Activated T-helper 1 cell treated with anti-CD3 and anti-CD28 coated beads, Interleukin-12 subunit alpha, Interleukin-12 subunit beta, Interleukin-2, Interleukin-4 antibody, amounts not matched to agents 30 ng/mL and 10 ng/mL and 1 ng/mL, durations not matched to agents 14 hours and 24 hours and 36 hours (primary cell): ENCODE measurements at places on chromosomes 5 and 9. TPM values are rescaled to one million over a fixed set of nuclear protein-coding genes. Genes with fewer than 3 reads are reported as not detected.
A peak's percentile ranks its signal among the peaks of the same experiment; 100 is the strongest.

GRCh38 chr9:93071464-93071863 lies 13.0 kb downstream of the SUSD3 start:
- DNase-seq, result no peak
- no peak overlapping the region for H3K4me3 ChIP-seq
- no peaks in the 10 kb centered on the region for H3K27me3 ChIP-seq
- H3K4me1 ChIP-seq, result peaks cover 32% of the 10 kb centered on the region

DNA sequence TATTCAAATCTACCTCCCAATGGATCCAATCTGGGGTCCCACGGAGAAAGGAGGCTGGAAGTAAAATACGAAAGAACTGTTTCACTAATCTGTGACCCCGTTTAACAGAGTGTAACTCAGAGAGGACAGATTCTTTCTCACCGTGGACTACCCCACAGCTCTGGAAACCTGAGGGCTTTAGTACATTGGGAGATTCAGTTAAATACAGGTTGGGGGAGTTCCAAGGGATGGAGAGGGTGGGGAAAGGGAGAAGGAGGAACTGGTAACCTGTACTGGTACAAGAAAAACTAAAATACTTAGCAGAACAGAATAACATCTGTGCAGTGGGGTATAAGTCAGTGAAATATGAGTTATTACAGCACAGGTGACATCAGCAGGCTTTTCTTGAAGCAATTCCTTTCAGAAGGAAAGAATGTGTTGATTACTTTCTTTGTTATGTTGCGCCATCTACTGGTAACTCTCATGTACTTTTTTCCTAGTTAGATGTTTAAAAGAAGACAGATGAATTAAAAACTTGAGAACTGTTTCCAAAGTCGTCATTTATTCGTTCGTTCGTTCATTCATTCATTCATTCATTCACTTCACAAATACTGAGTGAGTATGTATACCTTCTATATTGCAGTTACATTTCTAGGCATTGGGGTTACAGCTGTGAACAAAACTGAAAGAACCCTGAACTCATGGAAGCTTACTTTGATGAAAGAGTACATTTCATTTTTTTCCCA lies 30.0 kb upstream of the STOM start:
- peaks cover 22% of the 10 kb centered on the region for H3K27me3 ChIP-seq
- H3K4me3 ChIP-seq, result no peak overlapping the region
- H3K27ac ChIP-seq, result no peak overlapping the region
- no peak for DNase-seq
- no peaks in the 10 kb centered on the region for H3K4me1 ChIP-seq

DNA sequence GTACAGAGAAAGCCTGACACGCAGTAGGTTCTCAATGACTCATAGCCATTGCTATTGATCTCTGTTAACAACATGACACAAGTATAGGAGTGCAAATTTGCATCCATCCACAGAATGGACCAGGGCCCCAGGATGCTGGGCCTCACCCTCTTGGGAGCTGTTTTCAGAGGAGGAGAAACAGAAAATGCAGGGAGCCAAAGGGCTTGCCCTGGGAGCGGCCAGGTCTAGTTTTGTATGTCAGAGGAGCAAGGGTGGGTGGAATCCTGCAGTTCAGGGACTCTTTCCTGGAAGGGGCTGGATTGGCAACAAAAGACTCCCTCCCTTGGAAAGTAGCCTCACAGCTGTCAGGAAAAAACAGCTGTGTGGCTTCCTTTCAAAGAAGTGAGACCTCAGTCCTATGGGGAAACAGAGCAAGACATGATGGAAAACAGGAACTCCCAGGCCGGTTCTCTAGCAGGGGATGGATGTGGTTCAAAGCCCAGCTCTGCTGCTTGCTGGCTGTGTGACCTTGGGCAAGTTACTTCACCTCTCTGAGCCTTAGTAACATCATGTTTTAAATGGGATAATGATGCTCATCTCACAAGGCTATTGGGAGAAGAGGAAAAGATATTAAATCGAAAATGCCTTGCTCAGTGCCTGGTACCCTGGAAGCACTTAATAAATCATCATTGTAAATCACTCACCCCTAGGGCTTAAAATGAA lies 50.5 kb upstream of the SH3PXD2B start:
- no peaks in the 10 kb centered on the region for H3K4me1 ChIP-seq
- no peak for DNase-seq
- no peaks in the 10 kb centered on the region for H3K36me3 ChIP-seq
- peaks cover 3% of the 10 kb centered on the region for H3K27me3 ChIP-seq
- H3K4me3 ChIP-seq, result no peak overlapping the region

GRCh38 chr9:37923118-37923795 lies 19.3 kb upstream of the SLC25A51 start:
- H3K4me3 ChIP-seq, result no peak overlapping the region
- H3K4me1 ChIP-seq, result peaks cover 4% of the 10 kb centered on the region
- H3K27me3 ChIP-seq, result no peaks in the 10 kb centered on the region
- no peak for DNase-seq

- no peaks in the 10 kb centered on the region for H3K36me3 ChIP-seq
- no peak overlapping the region for H3K4me3 ChIP-seq
- no peak for DNase-seq
- no peak overlapping the region for H3K27ac ChIP-seq
These were observed 91.4 kb downstream of the ADAMTS12 start for GRCh38 chr5:33800241-33800950.

- peaks cover 10% of the 10 kb centered on the region for H3K36me3 ChIP-seq
- peak overlapping the region; percentile 99 for H3K27ac ChIP-seq
- peak; percentile 58 for DNase-seq
- peaks cover 47% of the 10 kb centered on the region for H3K4me1 ChIP-seq
- H3K27me3 ChIP-seq, result peaks cover 8% of the 10 kb centered on the region
- peak overlapping the region; percentile 99 for H3K4me3 ChIP-seq
These were observed 649 bp downstream of the STK10 start for GRCh38 chr5:172187118-172188032.

- no peak for DNase-seq
- no peak overlapping the region for H3K4me3 ChIP-seq
- H3K27me3 ChIP-seq, result peaks cover 4% of the 10 kb centered on the region
- no peaks in the 10 kb centered on the region for H3K36me3 ChIP-seq
- no peak overlapping the region for H3K27ac ChIP-seq
These were observed 53.3 kb upstream of the FAM169A start for GRCh38 chr5:74919487-74919886.

- DNase-seq, result no peak
- peaks cover 1% of the 10 kb centered on the region for H3K36me3 ChIP-seq
- H3K4me1 ChIP-seq, result peaks cover 18% of the 10 kb centered on the region
- no peak overlapping the region for H3K27ac ChIP-seq
- H3K27me3 ChIP-seq, result peaks cover 6% of the 10 kb centered on the region
- no peak overlapping the region for H3K4me3 ChIP-seq
These were observed 41.7 kb upstream of the DENND4C start for GRCh38 chr9:19188771-19189170.

- no peak overlapping the region for H3K27ac ChIP-seq
- DNase-seq, result no peak
- no peaks in the 10 kb centered on the region for H3K36me3 ChIP-seq
- H3K27me3 ChIP-seq, result no peaks in the 10 kb centered on the region
These were observed 37.4 kb upstream of the FCN1 start for GRCh38 chr9:134955156-134955555.

DNA sequence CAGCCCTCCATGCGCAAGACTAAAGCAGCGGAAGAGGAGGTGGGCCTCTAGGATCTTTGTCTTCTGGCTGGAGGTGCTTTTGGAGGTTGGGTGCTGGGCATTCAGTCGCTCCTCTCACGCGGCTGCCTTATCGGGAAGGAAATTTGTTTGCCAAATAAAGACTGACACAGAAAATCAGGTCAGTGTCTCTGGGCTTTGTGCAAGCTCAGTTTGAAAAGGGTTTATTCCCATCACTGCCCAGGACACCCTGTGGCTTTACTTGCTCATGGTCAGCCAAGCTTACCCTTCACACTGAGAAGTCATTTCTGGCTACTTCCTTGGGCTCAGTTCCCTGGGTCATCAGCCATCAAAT lies 10.5 kb downstream of the SLC2A8 start:
- no peak overlapping the region for H3K4me3 ChIP-seq
- DNase-seq, result no peak
- H3K36me3 ChIP-seq, result no peaks in the 10 kb centered on the region
- H3K4me1 ChIP-seq, result peaks cover 5% of the 10 kb centered on the region
- peaks cover 4% of the 10 kb centered on the region for H3K27me3 ChIP-seq
- no peak overlapping the region for H3K27ac ChIP-seq

GRCh38 chr5:181167814-181168488 lies 20.6 kb downstream of the OR2V2 start:
- no peak overlapping the region for H3K4me3 ChIP-seq
- peaks cover 66% of the 10 kb centered on the region for H3K4me1 ChIP-seq
- H3K27me3 ChIP-seq, result peaks cover 49% of the 10 kb centered on the region
- no peak for DNase-seq

- H3K27ac ChIP-seq, result no peak overlapping the region
- no peaks in the 10 kb centered on the region for H3K36me3 ChIP-seq
- no peak overlapping the region for H3K4me3 ChIP-seq
- peaks cover 2% of the 10 kb centered on the region for H3K27me3 ChIP-seq
These were observed 126.1 kb upstream of the STC2 start for GRCh38 chr5:173454361-173454735.

DNA sequence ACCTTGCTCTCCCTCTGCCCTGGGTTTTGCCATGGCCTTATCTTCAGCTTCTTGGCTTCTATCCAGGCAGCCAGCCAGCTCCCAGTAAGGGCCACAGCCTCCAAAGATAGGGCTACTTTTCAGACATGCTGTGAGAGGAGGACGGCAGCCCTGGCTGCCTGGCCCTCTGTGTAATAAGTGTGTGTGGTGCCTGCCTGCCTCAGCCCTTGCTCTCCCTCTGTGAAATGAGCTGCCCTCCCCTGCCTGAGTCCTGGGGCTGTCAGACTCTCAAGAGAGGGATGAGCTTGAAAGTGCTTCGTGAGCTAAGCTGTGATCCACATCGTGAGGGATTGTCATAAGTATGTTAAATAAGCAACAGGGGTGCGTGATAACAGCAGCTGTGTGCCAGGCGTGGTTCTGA lies 8.1 kb downstream of the NDST1 start:
- no peak overlapping the region for H3K27ac ChIP-seq
- DNase-seq, result no peak
- H3K36me3 ChIP-seq, result no peaks in the 10 kb centered on the region
- no peak overlapping the region for H3K4me3 ChIP-seq
- no peaks in the 10 kb centered on the region for H3K27me3 ChIP-seq

DNA sequence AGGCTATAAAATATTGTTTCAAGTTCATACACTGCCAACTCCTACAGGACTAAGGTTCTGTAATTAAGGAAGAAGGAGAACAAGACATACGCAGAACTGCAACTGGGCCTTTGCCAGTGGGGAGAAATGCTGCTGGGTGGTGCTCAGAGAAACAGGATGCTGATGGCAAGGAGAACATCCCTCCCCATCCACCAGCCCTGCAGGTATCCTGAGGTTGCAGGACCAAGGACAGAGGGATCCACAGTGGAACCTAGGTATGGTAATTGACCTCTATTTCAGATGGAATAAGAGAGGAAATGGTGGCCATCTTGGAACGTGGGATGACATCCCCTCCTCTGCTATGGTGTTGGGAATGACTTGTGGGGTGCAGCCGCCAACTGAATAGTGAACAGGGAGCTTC lies 206.3 kb upstream of the S1PR3 start:
- H3K36me3 ChIP-seq, result no peaks in the 10 kb centered on the region
- DNase-seq, result no peak
- H3K4me3 ChIP-seq, result no peak overlapping the region
- peaks cover 3% of the 10 kb centered on the region for H3K27me3 ChIP-seq
- H3K4me1 ChIP-seq, result no peaks in the 10 kb centered on the region

DNA sequence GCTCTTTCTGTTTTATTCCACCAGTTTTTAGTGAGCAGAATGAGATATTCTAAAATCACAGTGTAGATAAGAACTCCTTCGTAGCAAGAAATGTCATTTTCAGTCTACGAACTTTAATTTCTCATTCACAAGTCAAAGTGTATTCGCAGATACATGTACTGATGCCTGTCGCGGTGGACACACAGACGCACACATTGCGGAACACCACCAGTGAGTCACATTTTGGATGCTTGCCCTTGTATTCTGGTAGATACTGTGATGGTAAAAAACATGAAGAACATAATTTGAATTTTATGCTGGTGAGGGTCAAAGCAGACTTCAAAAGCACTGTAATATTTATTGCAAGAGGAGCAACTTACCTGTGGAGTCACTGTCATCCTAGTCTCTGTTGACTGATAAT lies 4.7 kb upstream of the C9orf57 start:
- H3K36me3 ChIP-seq, result no peaks in the 10 kb centered on the region
- no peaks in the 10 kb centered on the region for H3K27me3 ChIP-seq
- no peak overlapping the region for H3K4me3 ChIP-seq
- H3K27ac ChIP-seq, result no peak overlapping the region

GRCh38 chr5:40503439-40503838 lies 176.3 kb upstream of the PTGER4 start:
- no peaks in the 10 kb centered on the region for H3K36me3 ChIP-seq
- no peak overlapping the region for H3K4me3 ChIP-seq
- H3K4me1 ChIP-seq, result peaks cover 13% of the 10 kb centered on the region
- H3K27me3 ChIP-seq, result no peaks in the 10 kb centered on the region

PAEP gene
- total RNA-seq, result not detected in 2 replicates

GAS1 gene
- total RNA-seq, result 0.12 and 0.23 TPM in 2 replicates

GLRA1 gene
- total RNA-seq, result not detected in 2 replicates

PCDHGC4 gene
- not detected in 2 replicates for total RNA-seq

C9orf50 gene
- total RNA-seq, result not detected in 2 replicates

CER1 gene
- not detected in 2 replicates for total RNA-seq
